Effector CD8-positive, alpha-beta T cell (primary cell): ENCODE measurements at places on chromosomes 11 and 22.

GRCh38 chr22:19737846-19738663, 14.7 kb downstream of the GP1BB start:
- no peak for DNase-seq

DNA sequence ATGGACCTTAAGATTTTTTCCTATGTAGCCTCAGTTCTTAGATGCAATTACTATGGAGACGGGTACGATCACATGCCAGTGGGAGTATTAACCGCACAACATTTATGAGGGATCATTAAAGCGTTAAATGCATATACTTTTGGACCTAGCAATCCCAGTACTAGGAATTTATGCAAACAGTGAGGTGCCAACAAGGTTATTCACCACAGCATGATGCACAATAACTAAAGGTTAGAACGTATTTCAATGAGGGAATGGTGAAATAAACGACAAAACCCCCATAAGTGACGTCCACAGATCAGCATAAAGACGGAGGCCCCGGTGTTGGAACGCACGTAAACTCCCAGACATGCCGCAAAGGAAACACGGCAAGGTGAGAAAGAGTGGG, 539 bp downstream of the SIRT3 start:
- no peak for DNase-seq

- DNase-seq: no peak
These were observed 98.6 kb downstream of the SEZ6L start for GRCh38 chr22:26267856-26268255.

DNA sequence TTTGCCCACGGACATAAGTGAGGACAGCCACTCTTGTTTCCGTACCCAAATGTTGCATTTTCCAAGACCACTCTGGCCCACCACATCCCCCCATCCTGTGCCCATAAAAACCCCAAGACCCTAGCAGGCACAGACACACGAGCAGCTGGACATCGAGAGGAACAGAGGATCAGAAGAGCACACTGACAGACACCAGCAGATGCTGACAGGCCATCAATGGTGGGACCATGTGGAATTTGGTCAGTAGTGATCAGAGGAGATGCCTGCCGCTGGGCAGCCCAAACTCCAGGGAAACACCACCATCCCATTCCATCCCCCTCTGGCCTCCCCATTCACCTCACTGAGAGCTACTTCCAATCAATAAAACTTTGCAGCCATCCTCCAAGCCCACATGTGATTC, 87.0 kb downstream of the DLG2 start:
- DNase-seq: no peak

GRCh38 chr11:122195790-122196189, 79.8 kb upstream of the BLID start:
- no peak for DNase-seq

GRCh38 chr11:3109921-3110706, 52.9 kb upstream of the CARS1 start:
- DNase-seq: no peak

DNA sequence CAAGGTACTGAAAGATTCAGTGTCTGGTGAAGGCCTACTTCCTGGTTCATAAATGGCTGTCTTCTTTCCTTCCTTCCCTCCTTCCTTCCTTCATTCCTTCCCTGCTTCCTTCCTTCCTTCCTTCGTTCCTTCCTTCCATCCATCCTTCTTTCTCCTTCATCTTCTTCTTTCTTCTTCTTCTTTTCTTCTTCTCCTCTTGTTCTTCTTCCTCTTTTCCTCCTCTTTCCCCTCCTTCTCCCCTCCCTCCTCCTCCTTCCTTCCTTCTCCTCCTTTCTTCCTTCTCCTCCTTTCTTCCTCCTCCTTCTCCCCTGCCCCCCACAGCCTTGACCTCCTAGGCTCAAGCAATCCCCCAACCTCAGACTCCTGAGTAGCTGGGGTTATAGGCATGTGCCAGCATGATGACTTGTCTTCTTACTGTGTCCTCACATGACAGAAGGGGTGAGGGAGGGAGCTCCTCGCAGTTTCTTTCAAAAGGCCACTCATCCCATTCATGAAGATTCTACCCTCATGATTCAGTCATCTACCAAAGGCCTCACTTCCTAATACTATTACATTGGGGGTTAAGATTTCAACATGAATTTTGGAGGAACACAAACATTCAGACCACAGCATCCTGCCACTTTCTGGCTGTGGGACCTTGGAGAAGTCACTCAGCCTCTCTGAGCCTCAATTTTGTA, 22.6 kb upstream of the CCDC134 start:
- DNase-seq: no peak

DNA sequence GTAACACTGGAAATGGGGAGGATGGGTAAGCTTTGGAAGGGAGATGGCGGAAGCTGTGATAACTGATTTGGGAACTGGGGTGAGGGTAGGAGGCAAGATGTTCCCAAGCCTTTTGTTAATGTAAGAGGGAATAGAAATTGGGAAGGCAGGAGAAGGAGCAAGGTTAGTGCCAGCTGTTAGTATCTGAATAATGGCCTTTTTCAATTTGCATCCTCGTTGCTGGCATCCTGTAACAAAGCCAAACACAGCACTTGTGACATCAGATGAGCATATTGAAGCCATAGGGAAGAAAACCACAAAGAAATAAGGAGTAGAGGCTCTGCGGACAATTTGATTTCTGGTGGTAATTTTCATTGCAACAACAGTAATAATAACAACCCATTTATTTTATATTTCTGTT, 70.9 kb upstream of the CLMP start:
- no peak for DNase-seq

DNA sequence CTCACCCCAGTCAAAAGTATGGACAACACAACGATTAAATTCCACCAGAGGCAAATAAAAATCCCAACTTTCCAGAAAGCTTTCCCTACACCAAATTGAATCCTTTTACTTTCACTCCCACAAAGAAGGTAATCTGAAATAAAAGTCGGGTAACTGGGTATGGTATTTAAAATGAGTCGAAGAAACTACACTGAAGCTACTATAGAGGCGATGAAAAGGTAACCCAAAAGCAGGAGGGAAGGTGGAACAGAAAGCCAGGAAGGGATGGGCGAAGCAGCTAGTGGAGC, 1.1 kb downstream of the PICALM start:
- DNase-seq: no peak

- DNase-seq: no peak
These were observed 84.5 kb upstream of the PPARA start for GRCh38 chr22:46065691-46066454.

DNA sequence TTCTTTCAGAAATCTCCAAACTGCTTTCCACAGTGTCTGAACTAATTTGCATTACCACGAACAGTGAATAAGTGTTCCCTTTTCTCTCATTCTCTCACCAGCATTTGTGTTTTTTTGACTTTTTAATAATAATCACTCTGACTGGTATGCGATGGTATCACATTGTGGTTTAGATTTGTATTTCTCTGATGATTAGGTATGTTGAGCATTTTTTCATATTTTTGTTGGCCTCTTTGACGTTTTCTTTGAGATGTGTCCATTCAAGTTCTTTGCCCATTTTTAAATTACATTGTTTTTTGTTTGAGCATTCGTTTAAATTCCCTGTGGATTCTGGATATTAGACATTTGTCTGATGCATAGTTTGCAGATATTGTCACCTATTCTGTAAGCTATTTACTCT, 1639.6 kb upstream of the TENM4 start:
- no peak for DNase-seq

DNA sequence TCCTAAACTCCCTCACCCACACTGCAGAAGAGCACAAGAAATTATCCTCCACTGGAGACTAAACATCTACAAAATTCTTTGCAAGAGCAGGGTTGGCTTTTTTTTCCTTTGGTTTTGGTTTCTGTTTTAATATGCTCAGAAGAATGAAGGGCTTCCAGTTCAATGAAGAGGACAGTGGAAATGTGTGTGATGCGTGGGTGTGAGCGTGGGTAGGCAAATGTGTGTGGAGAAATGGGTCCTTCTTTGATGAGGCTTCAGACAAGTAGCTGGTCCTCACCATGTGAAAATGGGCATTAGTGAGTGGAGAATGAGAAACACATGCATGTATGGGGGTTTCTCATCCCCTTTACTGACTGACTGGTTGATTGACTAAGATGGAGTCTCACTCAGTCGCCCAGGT, 263.3 kb upstream of the SYN3 start:
- DNase-seq: no peak

GRCh38 chr11:14193644-14194043, 165.3 kb downstream of the RRAS2 start:
- no peak for DNase-seq

GRCh38 chr11:92852946-92853345, 116.5 kb upstream of the MTNR1B start:
- DNase-seq: no peak

DNA sequence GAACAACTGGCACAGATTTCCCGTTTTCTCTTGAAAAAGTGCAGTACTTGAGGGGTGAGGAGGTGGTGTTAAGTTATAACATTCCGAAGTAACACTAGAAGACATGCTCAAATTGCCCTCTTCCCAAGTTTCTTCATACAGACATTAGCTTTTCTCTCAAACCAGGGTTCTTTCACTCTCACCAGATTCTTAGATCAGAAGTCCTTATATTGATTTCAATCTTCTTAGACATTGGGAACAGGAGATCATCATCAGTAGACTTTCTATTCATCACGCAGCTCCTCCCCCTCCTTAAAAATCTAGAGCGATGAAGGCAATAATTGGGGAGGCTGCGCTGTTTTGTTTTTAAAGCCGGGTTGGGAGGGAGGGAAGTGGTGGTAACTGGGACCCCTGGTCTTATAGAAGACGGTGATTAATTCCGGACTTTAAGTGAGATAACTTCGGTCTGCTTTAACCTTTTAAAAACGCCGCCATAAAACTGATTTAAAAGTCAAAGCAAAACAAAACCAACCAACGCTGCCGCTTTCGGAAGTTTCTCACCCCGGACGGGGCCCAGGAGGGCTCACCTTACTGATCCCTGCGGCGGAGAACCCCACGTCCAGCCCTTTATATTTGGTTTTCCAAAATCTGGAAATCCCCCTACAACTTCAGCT, 665 bp downstream of the USP28 start:
- no peak for DNase-seq

GRCh38 chr11:128840783-128841182, 26.3 kb downstream of the KCNJ1 start:
- DNase-seq: no peak

GRCh38 chr11:77842441-77843121, 21.6 kb downstream of the AAMDC start:
- no peak for DNase-seq

GRCh38 chr11:17725174-17725573, 5.8 kb downstream of the MYOD1 start:
- no peak for DNase-seq
